Stimulated activated CD8-positive, alpha-beta memory T cell treated with anti-CD3 and anti-CD28 coated beads, Interleukin-4, amount 100 ng/mL, for 1 hour (primary cell): ENCODE measurements at places on chromosomes 7 and 10.

DNA sequence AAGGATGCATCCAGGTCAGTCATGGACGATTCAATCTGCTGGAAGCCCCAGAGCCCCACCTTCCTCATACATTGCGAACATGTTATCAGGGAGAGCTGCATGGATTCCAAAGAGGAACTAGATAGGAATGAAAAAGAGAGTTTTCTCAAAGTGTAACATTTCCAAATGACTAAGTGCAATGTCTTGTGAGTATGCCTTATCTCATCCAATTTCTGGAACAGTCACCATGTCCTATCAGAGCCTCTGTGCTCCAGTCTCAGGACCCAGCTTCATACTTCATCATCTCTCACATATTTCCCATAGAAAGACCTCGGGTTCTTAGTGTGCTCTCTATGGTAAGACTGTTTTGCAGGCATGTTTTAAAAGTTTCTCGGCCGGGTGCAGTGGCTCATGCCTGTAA lies 26.8 kb downstream of the ZC3HC1 start:
- DNase-seq: no peak

GRCh38 chr10:127990846-127991542 lies 84.1 kb downstream of the PTPRE start:
- DNase-seq: no peak

DNA sequence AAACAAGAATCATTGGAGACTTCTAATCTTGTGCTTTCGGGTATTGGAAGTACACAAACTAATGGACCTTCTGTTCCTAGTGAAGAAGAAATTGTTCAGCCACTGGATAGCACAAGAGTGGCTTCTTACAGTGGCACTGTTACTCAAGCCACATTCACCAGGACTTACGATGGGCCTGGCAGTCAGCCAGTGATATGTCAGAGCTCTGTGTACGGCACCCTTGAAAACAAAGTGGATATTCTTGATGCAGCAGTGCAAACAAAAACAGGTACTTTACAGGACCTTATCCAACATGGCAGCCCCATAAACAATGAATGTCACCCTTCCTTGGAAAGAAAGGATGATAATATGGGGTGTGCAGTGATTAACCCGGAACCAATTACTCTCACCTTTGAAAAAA lies 61.6 kb downstream of the TASOR2 start:
- DNase-seq: no peak

DNA sequence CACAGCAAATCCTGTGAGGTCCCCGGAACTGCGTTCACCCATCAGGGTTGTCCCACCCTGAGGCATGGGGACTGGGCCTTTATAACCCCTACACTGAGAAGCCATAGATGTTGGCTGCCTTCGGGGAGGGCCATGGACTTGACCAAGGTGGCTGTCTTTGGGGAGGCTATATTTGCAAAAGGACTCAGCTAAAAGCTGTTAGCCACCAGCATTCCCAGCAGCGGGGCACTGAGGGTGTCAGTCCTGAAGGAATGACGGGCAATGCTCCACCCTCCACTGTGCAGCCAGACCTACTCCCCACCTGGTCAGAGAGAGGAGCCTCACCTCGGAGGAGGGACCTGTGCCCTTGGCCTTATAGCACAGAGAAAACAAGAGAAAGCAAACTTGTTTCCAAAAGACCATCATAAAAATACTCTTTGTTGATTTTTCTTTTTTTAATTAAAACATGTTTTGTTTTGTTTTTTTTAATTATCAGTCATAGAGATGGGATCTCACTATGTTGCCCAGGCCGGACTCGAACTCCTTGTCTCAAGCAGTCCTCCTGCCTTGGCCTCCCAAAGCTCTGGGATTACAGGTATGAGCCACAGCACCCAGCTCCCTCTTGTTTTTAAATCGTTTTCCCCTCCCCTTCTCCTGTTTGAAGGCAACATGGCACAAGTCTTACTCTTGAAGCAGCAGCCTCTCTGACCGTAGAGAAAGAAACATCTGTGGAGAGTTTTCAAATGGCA lies 26.7 kb upstream of the CUX1 start:
- DNase-seq: no peak

DNA sequence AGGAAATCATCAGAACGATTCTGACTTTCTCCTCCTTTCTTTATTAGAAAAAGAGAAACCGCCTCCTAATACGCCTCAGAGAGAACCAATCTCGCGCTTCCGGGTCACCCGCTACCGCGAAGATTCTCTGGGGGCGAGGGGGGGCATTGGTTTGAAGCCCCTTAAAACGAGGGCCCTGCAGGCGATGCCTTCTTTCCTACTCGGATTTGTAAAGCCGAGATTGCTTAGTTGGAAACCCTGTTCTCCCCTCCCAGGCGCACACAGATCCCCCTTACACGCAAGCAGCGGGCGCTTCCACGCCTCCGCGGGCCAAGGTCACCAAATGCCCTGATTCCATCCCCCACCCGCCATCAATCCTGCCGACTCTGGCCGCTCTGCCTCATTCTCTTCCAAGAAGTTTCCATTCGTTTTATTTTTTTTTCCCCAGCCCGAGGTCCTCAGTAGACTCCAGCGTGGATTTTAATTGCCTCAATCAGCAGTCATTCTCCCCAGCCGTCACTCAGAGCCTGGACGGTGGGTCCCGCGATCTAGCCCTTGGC lies 1.1 kb upstream of the GAD2 start:
- DNase-seq: no peak

DNA sequence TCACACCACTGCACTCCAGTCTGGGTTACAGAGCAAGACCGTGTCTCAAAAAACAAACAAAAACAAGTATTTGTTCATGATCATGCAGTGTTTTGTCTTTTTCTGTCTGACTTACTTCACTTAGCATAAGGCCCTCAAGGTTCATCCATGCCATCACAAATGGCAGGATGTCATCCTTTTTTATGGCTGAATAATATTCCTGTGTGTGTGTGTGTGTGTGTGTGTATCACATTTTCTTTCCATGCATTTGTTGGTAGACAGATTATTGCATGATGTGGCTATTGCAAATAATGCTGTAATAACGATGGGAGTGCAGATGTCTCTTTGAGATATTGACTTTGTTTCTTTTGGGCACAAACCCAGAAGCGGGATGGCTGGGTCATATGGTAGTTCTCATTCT lies 14.3 kb upstream of the MNX1 start:
- no peak for DNase-seq

GRCh38 chr10:43287056-43288007 lies 20.5 kb upstream of the RASGEF1A start:
- no peak for DNase-seq

GRCh38 chr10:3774814-3775695 lies 10.0 kb downstream of the KLF6 start:
- DNase-seq: no peak

DNA sequence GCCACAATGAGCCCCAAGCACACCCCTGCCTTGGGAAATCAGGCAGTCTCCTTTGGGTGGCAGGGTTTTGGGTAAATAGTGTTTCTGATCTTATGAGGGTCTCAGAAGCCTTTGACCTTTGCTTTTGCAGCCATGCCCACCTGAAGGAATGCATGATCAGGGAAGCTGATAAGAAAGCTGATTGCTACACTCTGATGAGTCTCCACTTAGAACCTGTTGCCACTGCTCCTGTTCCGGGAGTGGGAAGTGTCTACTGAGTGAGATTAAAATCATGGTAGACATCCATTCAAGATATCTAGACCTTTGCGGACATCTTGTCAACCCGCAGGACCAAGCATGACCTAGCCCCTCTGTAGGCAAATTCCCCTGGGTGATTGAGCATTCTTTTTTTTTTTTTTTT lies 282.6 kb downstream of the SKIDA1 start:
- DNase-seq: no peak

DNA sequence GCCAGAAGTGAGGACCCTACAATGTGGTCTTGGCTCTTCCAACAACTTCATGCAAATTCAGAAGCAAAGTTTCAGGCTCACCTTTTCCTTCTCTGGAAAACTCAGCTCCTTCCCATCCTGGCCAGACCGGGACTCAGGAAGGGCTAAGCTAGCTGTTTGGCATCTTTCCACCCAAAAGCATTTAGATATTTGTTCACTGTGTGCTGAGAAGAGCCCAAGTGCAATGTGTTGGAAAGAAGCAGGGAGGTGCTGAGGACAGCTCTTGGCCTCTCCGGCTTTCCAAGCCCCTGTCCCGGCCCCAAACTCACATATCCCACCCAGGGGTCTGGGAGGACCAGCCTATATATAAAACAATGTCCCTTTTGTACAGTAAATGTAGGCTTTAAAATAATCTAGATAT lies 44.5 kb downstream of the MKI67 start:
- DNase-seq: no peak

GRCh38 chr10:36621346-36621745 lies 504.1 kb upstream of the ANKRD30A start:
- DNase-seq: no peak

DNA sequence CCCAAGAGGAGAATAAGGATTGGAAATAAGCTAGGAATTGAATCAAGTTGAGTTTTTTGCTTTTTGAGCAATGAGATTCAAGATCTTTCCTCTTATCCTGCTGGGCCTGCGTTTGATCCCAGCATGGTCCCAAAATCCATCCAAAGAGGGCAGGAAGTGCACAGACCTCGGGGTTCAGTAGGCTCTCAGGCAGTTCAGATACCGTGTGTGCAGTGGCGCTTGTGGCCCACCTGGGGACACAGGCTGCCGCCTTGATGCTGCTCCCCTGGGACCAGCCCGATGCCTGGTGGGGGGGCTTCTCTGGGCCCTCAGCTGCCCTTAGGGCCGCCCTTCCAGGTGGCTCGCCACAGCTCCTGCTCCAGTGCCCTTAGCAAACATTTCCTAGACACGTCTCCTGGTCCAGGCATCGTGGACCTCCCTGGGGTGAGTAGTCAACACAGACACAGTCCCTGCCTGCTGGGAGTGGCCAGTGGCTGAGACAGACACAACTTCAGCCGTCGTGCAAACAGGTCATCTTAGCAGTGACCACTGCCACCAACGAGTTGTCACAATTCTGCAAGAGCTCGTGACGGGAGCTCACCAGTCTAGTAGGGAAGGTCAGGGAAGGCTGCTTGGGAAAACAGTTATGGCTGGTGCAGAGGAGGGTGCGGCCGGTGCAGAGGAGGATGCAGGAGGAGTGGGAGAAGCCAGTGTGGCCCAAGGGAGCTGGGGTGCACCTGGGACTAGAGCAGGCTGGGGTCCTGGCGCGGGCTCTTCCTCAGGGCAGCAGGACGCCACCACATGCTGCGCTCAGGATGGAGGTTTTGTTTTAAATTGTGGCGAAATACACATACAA lies 21.7 kb upstream of the JAKMIP3 start:
- no peak for DNase-seq

DNA sequence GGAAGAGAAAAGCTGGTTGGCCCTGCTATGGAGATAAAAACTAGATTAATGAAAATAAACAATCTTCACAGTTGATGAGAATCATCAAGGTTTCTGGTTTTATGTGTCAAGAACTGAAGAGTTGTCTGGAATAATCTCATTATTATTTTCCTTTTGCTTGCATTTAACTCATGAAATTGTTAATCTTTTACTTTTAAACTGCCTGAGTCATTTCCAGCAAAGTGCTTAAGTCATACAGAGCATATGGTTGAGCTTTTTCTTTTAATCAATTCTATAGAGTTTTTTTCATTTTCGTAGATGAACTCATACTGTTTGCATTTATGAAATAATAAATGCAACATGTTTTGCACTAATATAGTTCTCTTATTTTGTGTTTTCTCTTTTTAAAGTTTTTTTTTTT lies 747.9 kb downstream of the NXPH1 start:
- DNase-seq: no peak

GRCh38 chr10:113628607-113629153 lies 35.2 kb downstream of the NRAP start:
- no peak for DNase-seq

- DNase-seq: no peak
These were observed 66.5 kb downstream of the ANLN start for GRCh38 chr7:36456138-36456537.

GRCh38 chr10:43262902-43263466 lies 3.9 kb downstream of the RASGEF1A start:
- DNase-seq: no peak

DNA sequence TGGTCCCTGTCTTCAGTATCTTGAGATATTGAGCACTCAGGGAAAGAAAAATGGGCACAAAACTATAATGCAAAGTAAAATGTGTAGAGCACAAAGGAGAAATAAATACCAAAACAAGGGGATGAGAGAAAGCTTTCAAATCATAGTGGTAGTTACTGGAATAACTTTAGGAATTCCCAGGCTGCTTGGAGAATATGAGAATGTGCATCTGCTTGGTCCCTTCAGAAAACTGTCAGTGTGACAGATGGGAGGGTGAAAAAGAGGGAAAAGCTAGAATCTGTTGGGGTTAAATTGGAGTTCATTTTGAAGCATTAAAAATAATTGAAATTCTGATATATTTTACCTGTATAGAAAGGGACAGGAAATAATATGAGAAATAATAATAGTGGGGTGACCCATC lies 15.3 kb downstream of the ST7 start:
- DNase-seq: no peak

DNA sequence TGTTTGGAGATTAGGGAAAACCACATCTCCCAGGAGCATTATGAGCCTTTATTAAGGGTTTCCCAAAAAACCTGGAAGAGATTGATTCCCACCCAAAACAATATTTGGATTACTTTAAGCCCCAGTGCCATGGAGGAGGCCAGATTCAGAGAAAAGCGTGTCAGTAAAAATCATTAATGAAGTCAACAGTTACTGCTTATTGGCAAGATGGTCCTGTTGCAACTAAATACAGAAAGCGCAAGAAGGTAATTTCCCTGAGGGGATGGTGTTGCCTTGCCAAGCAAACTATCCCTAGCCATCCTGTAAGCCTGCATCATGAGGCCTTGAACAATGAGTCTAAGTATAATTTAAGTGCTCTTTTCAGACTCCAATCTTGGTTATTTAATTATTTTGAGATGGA lies 156.6 kb downstream of the SPAG6 start:
- DNase-seq: no peak

GRCh38 chr7:138565071-138565450 lies 105.0 kb downstream of the TRIM24 start:
- DNase-seq: no peak
